ENCODE measurements at places on chromosomes 6 and 20.
A peak's percentile ranks its signal among the peaks of the same experiment; 100 is the strongest.

DNA sequence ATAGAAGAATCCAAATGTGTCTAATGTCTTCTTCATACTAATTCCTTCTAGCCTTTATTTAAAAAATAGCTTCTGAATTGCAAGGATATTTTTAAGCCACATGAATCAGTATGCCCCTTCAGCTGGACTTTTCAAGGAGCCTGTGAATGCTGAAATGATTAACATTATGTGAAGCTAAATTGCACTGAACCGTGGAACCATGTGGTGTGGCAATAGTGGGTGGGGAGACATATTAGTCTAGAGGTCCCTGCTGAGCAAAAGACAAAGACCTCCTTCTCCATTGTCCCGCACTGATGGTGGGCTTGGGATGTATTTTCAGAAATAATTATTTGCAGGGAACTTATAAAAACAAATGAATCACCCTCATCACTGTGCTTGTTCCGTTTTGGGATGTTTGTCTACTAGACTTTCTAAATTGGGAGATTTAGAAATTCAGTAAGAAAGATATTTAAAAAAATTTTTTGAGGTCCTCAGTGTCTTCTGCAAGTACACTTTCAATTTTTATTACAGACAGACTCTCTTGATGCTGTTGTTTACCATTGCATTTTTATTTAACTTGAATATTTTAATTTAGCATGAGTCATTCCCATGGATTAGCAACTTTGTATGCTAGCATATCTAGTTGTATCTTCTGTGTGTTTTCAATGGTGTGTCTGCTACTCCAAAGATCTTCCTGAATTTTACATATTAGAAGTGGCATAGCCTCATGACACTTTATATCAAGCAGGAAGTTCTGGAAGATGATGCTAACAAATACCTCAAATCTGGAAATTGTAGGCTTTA, 238.1 kb downstream of the LAMA2 start:
- no peak for DNase-seq

GRCh38 chr6:44733126-44733525, 345.6 kb downstream of the CDC5L start:
- no peak for DNase-seq

DNA sequence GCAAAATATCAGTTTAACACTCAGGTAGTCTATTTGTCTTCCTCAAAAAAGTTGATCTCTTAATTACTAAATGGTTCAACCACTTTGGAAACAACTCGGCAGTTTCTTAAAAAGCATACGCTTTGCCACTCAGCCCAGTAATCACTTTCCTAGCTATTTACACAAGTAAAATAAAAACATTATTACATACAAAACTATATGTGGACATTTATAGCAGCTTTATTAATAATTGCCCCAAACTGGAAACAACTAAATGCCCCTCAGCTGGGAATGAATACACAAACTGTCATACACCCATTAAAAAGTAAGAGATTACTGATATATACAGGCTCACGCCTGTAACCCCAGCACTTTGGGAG, 7.4 kb downstream of the EEF1A1 start:
- DNase-seq, result no peak

DNA sequence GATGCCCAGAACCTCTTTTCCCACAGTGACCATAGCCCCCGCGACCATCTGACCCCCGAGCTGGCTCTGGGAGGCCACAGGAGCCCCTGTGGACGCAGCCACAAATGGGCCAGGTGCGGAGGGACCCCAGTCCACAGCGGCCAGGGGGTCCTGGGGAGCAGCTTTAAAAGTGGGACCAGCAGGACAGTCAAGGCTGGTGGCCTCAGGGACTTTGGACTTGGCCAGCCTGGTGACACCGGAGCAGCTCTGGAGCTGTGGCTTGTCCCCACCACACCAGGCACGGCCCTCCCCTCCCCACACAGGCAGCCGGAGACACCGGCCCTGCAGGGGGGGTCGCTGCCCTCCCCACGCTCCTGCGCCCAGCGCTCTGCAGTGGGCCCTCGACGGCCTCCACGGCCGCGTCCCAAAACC, 3.5 kb downstream of the FNDC11 start:
- no peak for DNase-seq

- DNase-seq, result no peak
Observed at GRCh38 chr6:107712237-107712664, 111.9 kb downstream of the SCML4 start.

DNA sequence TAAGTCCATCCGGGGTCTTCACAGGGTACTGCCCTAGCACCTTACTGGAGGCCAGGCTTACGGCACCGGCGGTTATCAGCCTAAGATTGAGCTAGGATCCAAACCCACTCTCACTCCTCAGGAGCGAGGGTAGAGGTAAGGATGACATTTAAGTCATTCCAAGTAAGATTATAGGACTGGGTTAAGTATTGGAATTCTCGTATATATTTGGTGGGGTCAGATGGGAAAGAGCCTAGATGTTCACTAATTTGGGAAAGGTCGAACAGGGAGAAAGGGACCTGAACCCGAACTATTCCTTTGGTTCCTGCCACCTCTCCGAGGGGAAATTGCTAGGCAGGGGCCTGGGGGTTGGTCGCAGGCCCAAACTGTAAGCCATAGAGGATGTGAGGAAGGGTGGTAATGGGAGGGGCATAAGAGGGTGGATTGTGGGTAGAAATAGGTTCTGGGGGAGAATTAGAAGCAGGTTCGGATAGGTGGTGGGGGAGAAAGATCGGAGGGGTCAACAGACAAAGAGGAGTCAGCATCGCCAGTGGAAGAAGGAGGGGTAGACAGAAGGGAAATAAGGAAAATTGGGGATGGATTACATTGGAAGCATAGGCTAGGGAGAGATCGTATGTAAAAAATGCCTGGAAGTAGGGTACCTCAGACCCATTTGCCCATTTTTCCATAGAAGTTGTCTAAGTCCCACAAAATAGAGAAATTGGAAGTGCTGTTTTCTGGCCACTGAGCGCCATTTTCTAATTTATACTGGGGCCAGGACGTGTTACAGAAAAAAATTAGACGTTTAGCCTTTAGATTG, 747.1 kb upstream of the ADGRB3 start:
- DNase-seq, result no peak

- no peak for DNase-seq
Observed at GRCh38 chr6:72850469-72850868, 228.6 kb downstream of the KCNQ5 start.

GRCh38 chr6:3022765-3023662, 23.3 kb downstream of the NQO2 start:
- DNase-seq, result peak; percentile 30

DNA sequence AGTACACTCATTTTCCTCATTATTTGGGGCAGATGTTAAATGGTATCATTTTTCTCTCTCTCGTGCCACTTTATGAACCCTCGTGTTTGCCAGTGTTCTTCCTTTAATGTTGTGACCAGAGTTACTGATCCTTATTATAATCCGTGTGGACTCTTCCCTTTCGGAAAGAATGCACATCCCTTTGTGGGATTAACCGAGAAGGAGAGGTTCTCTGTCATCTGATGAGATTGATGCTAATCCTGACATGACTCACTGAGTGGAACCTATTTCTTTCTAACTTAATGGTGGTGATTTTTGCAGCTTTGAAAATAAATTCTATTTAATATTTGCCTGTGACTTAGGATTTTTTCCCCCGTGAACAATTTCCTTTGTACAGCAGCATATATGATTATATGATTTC, 300.0 kb upstream of the MAN1A1 start:
- DNase-seq, result no peak

DNA sequence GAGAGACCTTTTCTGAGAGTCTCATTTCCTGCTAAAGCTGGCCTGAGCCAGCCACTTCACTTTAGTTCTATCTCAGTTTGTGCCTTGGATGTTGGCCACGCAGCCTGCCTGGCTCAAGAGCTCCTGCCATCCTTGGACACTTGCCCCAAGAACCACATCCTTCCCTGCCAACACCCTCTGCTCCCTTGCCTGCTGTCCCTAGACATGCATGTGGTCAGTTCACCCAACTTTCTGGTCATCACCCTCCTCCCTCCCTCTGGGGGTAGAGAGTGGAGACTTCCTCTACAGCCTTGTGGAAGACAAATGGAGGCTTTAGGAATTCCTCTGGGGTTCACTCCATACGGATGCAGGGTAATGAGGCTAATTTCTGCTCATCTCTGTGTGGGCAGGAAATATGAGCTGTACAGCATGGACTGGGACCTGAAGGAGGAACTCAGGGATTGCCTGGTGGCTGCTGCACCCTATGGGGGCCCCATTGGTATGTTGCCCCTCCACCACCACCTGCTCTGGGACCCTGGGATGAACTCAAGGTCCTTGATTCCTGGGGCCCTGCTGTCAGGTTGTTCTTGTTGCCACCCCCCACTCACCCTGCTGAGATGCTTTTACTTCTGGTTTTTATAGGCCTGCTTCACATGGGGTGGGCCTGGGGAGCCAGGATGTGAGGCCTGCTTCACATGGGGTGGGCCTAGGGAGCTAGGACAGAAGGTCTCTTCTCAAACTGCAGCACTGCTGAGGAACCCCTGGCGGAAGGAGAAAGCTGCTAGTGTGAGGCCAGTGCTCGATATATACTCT, 13.8 kb upstream of the PTPRA start:
- no peak for DNase-seq

DNA sequence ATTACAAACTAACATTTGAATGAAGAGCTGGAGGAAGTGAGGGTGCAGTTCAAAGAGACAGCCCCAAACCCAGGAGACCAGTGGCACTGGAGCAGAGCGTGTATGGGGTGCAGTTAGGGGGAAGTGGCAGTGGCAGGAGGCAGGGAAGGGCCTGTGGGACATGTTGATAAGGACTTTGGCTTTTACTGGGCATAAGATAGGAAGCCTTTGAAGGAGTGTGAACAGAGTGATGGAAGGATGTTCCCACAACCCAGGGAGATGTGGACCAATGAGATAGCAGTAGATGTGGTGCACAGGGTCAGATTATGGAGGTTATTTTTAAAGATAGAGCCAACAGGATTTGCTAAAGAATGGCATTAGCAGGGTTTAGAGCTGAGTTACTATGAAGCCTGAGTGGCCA, 56.4 kb downstream of the AIG1 start:
- no peak for DNase-seq

DNA sequence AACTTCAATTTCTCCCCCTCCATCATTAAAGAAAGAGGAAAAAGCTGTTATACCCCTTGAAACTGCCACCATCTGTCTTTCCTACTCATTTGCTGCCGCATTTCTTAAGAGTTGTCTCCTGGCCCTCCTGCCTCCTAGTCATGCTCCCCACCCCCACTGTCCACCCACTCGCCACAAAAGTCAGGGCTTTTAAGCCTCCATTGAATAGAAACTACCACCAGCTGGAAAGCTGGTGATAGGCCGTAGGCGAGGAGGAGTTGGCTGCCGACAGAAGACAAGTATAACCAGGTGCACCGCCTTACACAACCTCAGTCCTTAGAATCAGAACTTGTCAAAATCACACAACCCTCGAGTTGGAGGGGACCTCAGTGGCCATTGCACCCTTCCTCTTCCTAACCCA, 67.6 kb downstream of the B3GAT2 start:
- DNase-seq, result no peak

GRCh38 chr20:9392892-9393857, 121.2 kb upstream of the LAMP5 start:
- DNase-seq, result no peak

DNA sequence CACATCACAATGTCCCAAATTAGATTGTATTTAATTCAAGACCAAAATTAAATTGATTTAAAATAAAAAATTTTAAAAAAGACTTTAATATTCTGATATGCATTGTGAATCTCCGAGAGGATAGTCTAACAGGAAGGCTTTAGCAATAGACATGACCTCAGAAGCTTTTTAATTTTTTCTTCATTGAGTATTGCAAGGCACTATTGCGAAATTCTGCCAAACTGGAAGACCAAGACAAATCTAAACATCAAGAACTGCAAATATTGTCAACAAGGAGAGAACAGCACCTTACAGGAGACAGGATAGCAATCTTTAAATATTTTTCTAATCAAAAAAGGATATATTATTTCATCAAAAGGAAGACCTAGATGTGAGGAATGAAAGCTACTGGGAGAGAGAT, 56.9 kb downstream of the BMP5 start:
- DNase-seq, result no peak

DNA sequence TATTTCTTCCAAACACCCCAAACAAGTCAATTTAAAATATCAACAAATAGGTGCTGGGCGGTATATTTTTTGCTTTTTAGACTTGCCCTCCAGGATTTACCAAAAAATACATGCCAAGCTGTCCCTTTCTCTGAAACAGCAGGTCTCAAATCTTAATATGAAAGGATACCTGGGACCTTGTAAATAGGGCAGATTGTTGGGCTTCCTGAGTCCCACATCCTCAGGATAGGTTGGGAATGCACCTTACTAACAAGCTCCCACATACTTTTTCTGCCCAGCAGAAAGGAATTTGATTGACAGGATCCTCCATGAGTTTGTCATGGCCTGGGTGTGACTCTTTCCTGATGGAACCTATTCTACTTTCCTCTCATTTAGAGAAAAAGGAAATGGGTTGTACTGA, 4.9 kb upstream of the SLC24A3 start:
- no peak for DNase-seq

DNA sequence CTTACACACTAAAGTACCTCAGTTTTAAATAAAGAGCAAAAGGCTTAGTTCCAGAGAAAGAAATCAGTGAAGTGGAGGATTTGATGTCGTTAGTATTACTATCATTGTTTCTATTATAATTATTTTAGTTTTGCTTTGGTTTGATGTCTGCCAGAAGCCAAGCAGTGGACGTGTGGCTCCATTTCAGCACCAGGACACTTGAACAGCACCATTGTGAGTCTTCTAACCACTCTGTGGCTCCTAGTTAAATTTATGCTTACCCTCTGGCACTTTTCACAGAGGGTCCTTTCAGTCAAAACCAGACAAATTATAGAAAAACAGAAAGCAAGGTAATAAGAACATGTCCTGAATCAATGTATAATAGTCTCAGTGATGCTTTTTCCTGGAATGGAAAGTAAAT, 3.4 kb downstream of the COL9A1 start:
- DNase-seq, result no peak

GRCh38 chr6:130190701-130191690, 31.8 kb downstream of the SAMD3 start:
- DNase-seq, result no peak

DNA sequence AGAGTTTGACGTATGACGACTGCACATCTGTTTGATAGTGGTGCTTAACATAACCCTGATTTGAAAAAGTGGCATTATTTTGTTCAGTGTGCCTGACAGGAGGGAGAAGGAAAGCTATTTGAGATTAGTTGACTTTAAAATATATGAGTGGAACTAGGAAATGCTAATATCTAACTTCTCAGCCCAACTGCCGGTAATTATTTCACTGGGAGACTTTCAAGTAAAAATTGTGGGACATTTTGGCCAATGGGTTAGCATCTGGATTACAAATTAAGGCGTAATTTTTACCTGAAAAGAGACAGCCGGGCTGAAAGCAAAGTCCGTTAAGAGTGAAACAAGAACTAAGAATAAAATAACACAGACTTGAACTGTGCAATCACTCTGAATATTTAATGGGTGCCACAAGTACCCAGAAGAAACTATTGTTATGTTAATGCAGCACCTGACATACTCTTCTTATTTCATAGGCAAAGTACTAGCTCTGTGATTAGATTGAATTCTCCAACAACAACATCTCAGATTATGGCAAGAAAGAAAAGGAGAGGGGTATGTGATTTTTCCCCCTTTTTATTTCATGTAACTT, 2.0 kb downstream of the HEY2 start:
- no peak for DNase-seq

Data from activated gamma-delta T cell treated with Interleukin-2 at 50 U/mL for 16 hours (primary cell).